ENCODE measurements at places on chromosomes 16 and 17. TPM values are rescaled to one million over a fixed set of nuclear protein-coding genes. Genes with fewer than 3 reads are reported as not detected.

GRCh38 chr17:37884516-37884915 lies 39.7 kb upstream of the TBC1D3K start:
- H3K27me3 ChIP-seq: peaks cover 10% of the 10 kb centered on the region
- no peak overlapping the region for H3K27ac ChIP-seq

DNA sequence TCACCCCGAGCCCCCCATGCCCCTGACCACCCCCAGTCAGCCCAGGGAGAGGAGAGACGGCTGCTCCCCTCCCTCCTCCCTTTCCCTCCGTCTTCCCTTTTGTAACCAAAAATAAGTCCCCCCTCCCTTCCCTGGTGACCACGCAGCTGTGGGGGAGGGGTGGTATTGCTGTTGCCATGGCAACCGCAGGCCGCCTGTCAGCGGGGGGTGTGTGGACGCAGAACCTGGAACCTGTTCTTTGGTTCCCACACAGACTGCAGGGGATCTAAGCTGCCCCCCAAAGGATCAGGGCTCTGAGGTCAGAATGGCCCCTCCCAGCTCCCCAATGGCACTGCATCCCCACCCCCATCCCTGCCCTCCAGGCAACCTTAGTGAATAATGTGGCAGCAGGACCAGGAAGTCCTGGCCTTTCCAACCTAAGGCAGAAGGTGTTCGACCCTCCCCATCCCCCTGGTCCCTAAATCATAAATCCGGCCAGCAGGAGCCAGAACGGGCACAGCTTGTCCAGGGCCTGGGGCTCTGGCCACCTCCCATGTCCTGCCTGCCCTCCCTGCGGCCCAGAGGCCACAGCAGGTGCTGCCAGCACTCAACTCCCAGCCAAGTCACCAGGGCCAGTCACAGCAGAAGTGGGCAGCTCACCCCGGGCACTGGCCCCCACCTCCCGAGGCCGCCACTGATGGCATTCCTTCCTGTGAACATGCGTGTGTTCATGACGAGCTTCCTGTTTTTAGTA lies 12.0 kb downstream of the CA4 start:
- no peak overlapping the region for H3K4me3 ChIP-seq
- peaks cover 2% of the 10 kb centered on the region for H3K27me3 ChIP-seq
- no peak for DNase-seq
- H3K36me3 ChIP-seq: no peaks in the 10 kb centered on the region

GRCh38 chr17:74782571-74782970 lies 6.4 kb upstream of the NAT9 start:
- no peaks in the 10 kb centered on the region for H3K27me3 ChIP-seq
- peaks cover 59% of the 10 kb centered on the region for H3K4me1 ChIP-seq
- peaks cover 22% of the 10 kb centered on the region for H3K36me3 ChIP-seq
- H3K4me3 ChIP-seq: no peak overlapping the region

GRCh38 chr17:19619705-19620325 lies 28.7 kb upstream of the ALDH3A2 start:
- H3K36me3 ChIP-seq: peaks cover 2% of the 10 kb centered on the region
- peak; percentile 19 for DNase-seq
- H3K27me3 ChIP-seq: peaks cover 4% of the 10 kb centered on the region
- H3K4me3 ChIP-seq: no peak overlapping the region
- no peaks in the 10 kb centered on the region for H3K4me1 ChIP-seq

DNA sequence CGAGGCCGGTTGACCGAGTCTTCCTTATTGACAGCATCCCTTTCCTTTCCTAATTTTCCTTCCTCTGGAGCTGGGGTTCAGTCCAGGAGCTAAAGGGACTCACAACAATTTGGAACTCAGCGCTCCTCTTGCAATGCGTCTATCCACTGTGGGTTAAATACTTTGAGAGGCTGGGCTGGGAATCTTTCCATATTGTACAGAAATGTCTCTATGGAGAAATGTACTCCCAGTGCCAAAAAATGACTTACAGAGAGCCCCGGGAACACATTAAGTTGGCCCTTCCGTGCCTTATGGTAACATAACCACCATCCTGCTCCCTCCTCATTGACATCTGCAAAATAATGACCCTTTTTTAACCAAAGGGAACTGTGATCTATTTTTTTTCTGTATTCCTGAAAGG lies 192.8 kb downstream of the FTO start:
- no peak for DNase-seq
- H3K27ac ChIP-seq: no peak overlapping the region
- no peak overlapping the region for H3K4me3 ChIP-seq
- no peaks in the 10 kb centered on the region for H3K27me3 ChIP-seq
- peaks cover 36% of the 10 kb centered on the region for H3K4me1 ChIP-seq

- H3K36me3 ChIP-seq: no peaks in the 10 kb centered on the region
- peak; percentile 95 for DNase-seq
Observed at GRCh38 chr17:44308320-44308818, at the start of gene RUNDC3A. Gene RUNDC3A (plus strand): TSS chr17:44308601. CDS start chr17:44308833, 232 bp downstream.

DNA sequence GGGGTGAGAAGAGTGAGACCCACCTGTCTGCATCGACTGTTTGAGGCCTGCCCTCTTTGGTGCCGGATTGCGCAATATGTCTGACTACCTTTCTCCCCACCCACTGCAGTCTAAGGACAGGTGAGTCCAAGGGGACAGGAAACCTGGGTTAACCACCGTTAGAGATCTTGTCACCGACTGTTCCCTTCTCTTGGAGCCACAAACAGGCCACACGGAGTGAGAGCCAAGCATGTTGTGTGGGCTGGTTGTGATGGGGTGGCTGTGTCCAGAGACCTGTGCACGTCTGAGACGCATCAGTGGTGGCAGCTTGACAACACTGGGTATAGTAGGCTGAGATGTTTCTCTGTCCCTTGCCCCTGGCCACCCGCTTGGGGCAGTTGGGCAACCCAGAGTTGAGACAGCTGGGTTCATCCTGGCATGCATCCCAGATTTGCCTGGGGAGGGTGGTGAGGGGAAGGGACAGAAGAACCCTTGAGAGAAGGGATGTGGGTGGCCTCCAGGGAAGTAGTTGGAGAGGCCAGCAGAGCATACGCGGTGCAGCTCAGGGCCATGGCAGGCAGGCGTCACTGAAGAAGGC lies 21.4 kb downstream of the MPRIP start:
- no peak overlapping the region for H3K4me3 ChIP-seq
- H3K27me3 ChIP-seq: no peaks in the 10 kb centered on the region
- peaks cover 2% of the 10 kb centered on the region for H3K36me3 ChIP-seq
- H3K4me1 ChIP-seq: peaks cover 21% of the 10 kb centered on the region

- H3K27me3 ChIP-seq: no peaks in the 10 kb centered on the region
- no peak overlapping the region for H3K27ac ChIP-seq
- no peak overlapping the region for H3K4me3 ChIP-seq
- no peaks in the 10 kb centered on the region for H3K4me1 ChIP-seq
- H3K36me3 ChIP-seq: peaks cover 28% of the 10 kb centered on the region
Observed at GRCh38 chr17:68221786-68222185, 26.1 kb upstream of the AMZ2 start.

- DNase-seq: no peak
- no peaks in the 10 kb centered on the region for H3K36me3 ChIP-seq
Observed at GRCh38 chr16:51242296-51242994, 91.4 kb upstream of the SALL1 start.

GRCh38 chr17:45267436-45268055 lies 5.7 kb upstream of the SPATA32 start:
- no peak overlapping the region for H3K4me3 ChIP-seq
- peaks cover 26% of the 10 kb centered on the region for H3K4me1 ChIP-seq
- no peak for DNase-seq
- no peaks in the 10 kb centered on the region for H3K27me3 ChIP-seq
- H3K27ac ChIP-seq: peak overlapping the region; percentile 47

The SNX20 gene
- total RNA-seq: 34.9 TPM

The CES1 gene
- not detected for total RNA-seq

The C17orf100 gene
- total RNA-seq: 1.8 TPM

The SCARF1 gene
- 9.5 TPM for total RNA-seq

The KRT20 gene
- total RNA-seq: not detected
